A549 treated with ZK216348 at 1 μM for 4 hours (cell line): ENCODE measurements at places on chromosomes 13 and 19. TPM values are rescaled to one million over a fixed set of nuclear protein-coding genes. Genes with fewer than 3 reads are reported as not detected.

GGACT gene
- 2.2 to 5.6 TPM (median 4.5 TPM) in 5 replicates for total RNA-seq

NLRP9 gene
- total RNA-seq = not detected in 5 replicates

INAFM1 gene
- total RNA-seq = 4.4 to 12.1 TPM (median 10.8 TPM) in 5 replicates

C13orf42 gene
- not detected in 5 replicates for total RNA-seq

CACNA1A gene
- total RNA-seq = 0.09 to 0.31 TPM (median 0.16 TPM) in 4 of 5 replicates, not detected in the other

IGFL4 gene
- total RNA-seq = 0.24 to 0.65 TPM (median 0.39 TPM) in 5 replicates

DAPK3 gene
- total RNA-seq = 36.8 to 52.9 TPM (median 47.1 TPM) in 5 replicates
